ENCODE measurements at places on chromosomes 1 and 21. TPM values are rescaled to one million over a fixed set of nuclear protein-coding genes. Genes with fewer than 3 reads are reported as not detected.

DNA sequence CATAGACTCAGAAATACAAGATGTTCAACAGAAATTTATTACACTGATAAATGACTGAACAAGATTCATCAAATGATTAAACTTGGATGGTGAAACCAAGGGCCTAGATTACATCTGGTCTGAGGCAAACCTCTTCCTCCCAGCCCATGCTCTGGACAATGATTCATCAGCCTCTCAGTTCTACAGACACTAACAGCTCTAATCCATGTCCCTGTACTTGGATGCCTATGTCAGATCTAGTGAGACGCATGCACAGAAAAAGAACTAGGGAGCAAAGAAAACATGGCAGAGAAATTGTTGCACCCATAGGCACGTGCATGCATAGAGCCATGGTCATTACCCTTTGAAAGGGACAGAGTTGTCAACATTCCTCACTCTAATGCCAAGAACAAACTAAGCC, 250.1 kb downstream of the KCNH1 start:
- no peak overlapping the region for H3K4me3 ChIP-seq
- peaks cover 4% of the 10 kb centered on the region for H3K36me3 ChIP-seq
- H3K27ac ChIP-seq = no peak overlapping the region
- H3K27me3 ChIP-seq = peaks cover 11% of the 10 kb centered on the region

DNA sequence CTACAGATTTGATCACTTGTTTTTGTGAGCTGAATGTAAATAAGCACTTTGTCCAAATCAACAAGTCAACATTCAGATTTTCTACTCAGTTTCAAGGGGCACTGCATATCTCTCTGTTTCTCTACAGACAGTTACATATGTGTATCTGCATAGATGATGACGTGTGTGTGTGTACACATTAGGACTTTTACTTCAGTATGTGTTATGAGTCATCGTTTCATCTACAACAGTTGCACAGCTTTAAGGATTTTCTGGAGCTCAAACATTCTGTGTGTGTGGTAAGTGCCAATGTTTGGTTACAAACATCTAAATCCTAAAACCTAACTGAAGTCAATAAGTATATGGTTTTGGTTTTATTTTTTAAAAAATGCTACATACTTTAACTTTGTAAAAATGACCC, 494.5 kb upstream of the PBX1 start:
- H3K4me3 ChIP-seq = no peak overlapping the region
- H3K27me3 ChIP-seq = no peaks in the 10 kb centered on the region
- H3K27ac ChIP-seq = no peak overlapping the region

DNA sequence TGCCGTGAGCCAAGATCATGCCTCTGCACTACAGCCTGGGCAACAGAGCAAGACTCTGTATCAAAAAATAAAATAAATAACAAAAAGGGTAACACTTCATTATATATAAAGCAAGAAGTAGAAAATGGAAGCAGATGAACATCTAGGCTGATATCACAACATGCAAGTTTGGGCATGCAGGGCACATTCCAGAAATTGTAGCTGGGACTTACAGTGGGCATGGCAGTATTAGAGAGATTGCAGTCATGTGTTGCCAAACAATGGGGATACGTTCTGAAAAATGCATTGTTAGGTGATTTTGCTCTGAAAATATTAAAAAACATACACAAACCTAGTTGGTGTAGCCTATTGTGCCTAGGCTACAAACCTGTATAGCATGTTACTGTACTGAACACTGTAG, 441.0 kb upstream of the PRMT6 start:
- no peak overlapping the region for H3K4me3 ChIP-seq
- no peak overlapping the region for H3K27ac ChIP-seq
- no peak for DNase-seq

GRCh38 chr21:15826147-15826780, 96.5 kb downstream of the USP25 start:
- no peaks in the 10 kb centered on the region for H3K27me3 ChIP-seq
- no peak for DNase-seq
- H3K27ac ChIP-seq = no peak overlapping the region
- H3K4me3 ChIP-seq = no peak overlapping the region
- H3K36me3 ChIP-seq = peaks cover 2% of the 10 kb centered on the region

Gene TIE1
- 2.2 TPM for total RNA-seq

Gene SLFNL1
- total RNA-seq = 0.37 TPM

All from neural crest cell (in vitro differentiated cells).